ENCODE measurements at places on chromosomes 11 and 22.

GRCh38 chr11:45511566-45511965, 153.9 kb downstream of the CHST1 start:
- DNase-seq: no peak

- no peak for DNase-seq
Observed at GRCh38 chr11:36215693-36216060, 73.5 kb downstream of the COMMD9 start.

DNA sequence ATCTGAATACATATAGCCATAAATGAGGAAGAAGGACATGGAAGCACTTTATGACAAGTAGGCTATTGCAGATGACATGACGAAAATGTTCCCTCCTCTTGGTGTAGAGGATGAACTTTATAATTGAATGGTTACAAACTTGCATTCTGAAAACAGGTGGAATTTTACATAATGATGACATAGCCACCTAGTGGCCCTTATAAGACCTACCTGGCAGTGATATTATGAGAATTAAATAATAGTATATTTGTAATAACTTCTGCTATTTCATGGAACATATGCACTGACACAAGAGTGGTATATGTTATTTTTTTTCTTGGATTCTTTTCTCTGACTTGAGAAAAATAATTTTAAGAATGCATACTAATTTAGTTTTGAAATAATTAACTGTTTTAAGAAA, 22.9 kb downstream of the TRIM22 start:
- peak; percentile 47 for DNase-seq

DNA sequence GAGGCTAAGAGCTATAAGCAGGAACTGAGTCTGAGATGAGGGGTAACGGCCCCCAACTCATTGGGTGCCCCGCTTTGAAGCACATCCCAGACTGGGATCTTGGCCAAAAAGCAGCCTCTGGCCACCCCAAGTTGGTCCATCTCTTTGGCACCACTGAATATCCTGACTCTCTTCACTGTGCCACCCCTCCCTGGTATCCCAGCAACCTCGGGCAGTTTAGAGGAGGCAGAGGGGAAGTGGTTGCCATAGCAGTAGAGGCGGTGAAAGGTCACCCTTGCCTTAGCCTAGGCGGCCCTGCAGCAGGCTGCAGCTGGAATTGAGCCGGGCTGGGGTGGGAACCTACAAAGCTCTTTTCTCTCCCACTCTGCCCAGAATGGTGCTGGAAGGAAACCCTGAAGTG, 1.1 kb downstream of the PELI3 start:
- no peak for DNase-seq

DNA sequence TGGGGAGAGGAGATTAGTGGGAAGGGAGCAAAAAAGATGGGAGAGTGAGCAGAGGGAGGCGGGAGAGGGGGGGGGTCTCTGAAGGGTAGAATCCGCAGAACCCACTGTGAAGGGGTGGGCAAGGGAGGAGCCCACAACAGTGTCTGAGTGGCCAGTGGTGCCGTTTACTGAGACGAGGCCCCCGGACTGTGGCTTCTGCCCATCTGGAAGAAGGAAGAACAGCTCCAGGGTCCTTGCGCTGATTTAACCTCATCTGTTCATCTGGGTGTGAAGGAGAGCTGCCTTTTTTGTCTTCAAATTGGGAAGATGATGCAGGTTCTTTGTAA, 45.7 kb upstream of the ANO1 start:
- DNase-seq: no peak
